ENCODE measurements at places on chromosomes 7 and 10.

GRCh38 chr7:155997431-155998327 is 185.4 kb upstream of the SHH start:
- DNase-seq, result no peak

DNA sequence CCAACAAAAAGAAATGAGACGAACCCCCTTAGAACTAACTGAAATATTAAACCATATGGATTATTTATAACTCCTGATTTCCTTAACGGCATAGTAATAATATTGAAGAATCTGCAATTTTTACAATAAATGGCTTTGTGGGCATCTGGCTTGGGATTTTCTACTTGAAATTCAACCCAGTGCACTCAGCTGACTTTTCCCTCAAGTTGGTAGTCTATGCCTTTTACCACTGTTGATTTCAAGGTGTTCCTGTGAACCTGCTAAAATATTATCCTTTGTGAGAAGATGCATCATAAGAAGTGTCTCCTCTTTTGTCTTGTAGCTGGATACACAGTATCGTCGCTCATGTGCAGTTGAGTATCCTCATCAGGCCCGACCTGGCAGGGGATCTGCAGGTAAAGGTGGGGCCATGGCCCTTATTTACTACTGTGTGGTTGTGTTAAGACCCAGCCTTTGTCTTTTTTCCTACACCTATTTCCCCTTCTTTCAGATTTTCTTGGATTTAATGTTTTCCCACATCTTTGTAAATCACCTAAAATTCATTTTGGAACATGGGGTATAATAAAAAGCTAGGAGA is 8.0 kb downstream of the DNAJC9 start:
- no peak for DNase-seq

GRCh38 chr7:142365410-142365842 is 107.6 kb upstream of the PRSS58 start:
- DNase-seq, result no peak

DNA sequence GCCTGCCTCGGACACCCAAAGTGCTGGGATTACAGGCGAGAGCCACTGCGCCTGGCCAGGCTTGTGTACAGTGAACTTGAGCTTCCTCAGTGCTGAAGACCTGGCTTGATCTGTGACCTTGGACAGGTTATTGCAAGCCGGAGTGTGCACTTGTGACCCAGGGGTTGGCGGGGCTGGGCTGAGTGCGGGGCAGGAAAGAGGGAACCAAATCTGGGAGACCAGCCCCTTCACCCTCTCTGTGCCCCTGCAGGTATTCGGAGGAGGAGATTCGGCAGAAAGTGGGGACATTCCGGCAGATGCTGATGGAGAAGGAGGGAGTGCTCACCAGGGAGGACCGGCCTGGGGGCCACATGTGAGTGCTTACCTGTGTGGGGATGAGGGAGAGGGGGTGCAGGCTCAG is 46.2 kb downstream of the SRRM3 start:
- DNase-seq, result no peak

- DNase-seq, result no peak
These were observed 51.8 kb upstream of the CHST3 start for GRCh38 chr10:71912431-71912830.

- DNase-seq, result no peak
These were observed 273.0 kb downstream of the ZMYND11 start for GRCh38 chr10:408236-408635.

- no peak for DNase-seq
These were observed 204.1 kb downstream of the TRIL start for GRCh38 chr7:28754027-28754426.

- no peak for DNase-seq
These were observed 14.3 kb downstream of the TMEM273 start for GRCh38 chr10:49173853-49174252.

- DNase-seq, result no peak
These were observed 110.6 kb upstream of the COL1A2 start for GRCh38 chr7:94284104-94284503.

GRCh38 chr7:35424440-35424839 is 170.5 kb upstream of the TBX20 start:
- no peak for DNase-seq

DNA sequence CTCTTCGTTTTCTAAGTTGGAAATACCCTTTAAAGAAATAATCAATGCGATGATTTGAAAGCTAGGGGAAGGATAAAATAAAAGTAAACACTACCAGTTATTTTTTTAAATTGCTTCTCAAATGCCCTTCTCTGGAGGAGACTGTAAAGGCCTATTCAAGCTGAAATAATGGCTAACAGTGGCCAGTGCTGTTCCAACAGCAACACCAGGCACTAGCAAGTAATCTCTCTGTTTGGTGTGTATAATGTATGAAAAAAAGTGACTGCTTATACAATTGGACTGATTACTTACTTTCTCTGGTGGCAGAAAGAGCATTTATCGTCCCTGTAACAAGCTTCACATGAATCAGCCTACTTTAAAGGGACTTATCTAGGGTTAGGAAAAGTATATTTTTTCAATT is 102.7 kb downstream of the CSTF2T start:
- no peak for DNase-seq

GRCh38 chr10:117471344-117471874 is 71.1 kb upstream of the EMX2 start:
- no peak for DNase-seq
